ENCODE measurements at places on chromosomes 16 and 17.

DNA sequence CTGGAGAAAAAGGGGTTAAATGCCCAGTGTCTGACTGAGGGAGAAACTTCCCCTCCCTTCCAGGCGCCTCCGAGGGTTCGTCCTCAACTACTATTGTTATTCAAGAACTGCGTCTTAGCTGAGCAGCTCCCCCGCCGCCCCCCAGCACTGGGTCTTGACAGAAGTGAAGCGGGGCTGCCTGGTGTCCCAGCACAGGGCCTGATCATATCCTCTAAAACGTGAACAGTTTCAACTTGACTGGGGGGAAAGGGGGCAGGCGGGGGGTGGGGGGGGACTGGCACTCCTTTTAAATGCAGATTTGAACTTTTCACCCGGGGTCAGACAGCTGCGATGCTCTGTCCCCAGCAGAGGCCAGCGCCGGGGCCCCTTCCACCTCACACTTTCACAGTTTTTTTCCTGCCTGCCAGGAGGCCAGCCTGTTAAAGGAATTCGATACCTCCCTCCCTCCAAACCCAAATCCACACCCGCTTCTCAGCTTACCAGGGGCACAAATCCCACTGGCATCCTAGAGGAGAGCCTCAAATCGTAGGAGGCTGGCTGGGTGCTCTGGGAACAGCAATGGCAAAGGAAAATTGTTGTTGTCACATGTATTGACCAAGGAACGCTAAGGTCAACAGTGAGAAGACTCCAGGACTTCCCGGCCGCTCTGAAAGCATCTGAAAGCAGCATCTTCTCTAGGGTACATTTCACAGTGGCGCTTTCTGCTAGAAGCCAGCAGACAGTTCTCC, 14.5 kb downstream of the ZFHX3 start:
- no peak for DNase-seq

DNA sequence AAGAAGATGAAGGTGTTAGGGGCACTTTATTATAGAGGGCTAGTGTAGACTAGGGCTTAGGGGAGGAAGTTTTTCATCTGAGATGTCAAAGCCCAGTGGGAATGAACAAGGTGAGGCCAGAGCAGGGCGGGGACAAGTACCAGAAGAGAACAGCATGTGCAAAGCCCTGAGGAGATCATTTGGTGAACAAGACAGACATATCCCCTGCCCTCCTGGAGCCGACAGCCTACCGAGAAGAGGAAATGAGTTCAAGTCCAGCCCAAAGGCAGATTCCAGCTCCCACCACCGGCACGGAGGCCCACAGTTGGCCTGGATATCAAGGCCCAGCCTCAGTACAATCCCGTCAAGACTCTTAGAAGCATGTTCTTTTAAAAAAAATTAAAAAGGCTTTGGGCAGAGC, 61.1 kb downstream of the C16orf78 start:
- no peak for DNase-seq

- DNase-seq, result no peak
These were observed 35.0 kb upstream of the ETV4 start for GRCh38 chr17:43581130-43581529.

GRCh38 chr17:74245871-74246270, 28.2 kb upstream of the DNAI2 start:
- DNase-seq, result no peak

DNA sequence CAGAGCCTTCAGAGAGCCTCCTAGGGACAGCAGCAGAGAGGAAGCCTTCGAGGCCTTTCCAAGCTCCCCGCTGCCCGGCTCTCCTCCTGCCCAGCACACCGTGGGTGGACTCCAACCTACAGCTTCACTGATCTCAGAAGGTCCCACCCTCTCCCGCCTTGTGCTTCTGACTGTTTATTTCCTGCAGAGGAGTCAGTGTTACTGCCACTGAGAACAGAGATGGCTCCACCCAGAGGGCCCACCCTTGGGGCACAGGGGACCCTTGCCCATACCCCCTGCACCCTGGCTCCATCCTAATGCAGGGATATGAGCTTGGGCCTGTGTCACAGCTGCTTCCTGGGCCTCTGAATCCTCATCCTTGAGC, 52.8 kb upstream of the TOB1 start:
- no peak for DNase-seq

Data from epithelial cell of proximal tubule (primary cell).